Uterus (tissue), 4 donors: ENCODE measurements at places on chromosomes 2 and 18.

- DNase-seq, result no peak
Observed at GRCh38 chr2:229910147-229910831, 11.5 kb downstream of the TRIP12 start.

GRCh38 chr2:233856184-233856583 lies 1.8 kb upstream of the HJURP start:
- no peak for DNase-seq

- DNase-seq, result no peak
Observed at GRCh38 chr18:78595453-78595852, 384.2 kb upstream of the SALL3 start.

- DNase-seq, result no peak
Observed at GRCh38 chr2:172639823-172640222, 83.9 kb downstream of the PDK1 start.

DNA sequence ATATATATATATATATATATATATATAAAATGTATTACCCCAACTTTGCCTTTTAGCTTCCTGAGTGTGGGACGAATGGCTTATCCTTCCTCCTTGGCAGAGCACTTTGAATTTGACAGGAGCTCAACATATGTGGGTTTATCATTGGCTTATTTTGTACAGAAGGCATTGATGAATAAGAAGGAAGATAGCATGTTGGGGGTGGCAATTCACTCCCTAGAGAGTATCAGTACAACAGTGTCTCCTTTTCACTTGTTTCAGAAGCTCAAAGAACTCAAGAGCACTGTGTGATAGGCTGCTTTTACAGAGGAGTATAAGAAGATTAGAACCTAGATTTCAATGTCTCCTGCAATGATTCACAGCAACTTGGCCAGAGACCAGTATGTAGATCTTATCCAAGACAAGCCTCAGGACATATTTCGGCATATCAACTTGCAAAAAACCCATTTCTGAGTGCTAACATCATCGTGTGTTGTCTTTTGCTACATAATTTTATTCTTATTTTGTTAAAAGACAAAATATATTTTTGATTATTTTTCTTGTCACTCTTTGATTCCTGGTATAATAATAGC lies 345.8 kb downstream of the SOCS6 start:
- DNase-seq, result no peak

- DNase-seq, result no peak
Observed at GRCh38 chr2:101327863-101328394, 19.4 kb upstream of the RNF149 start.

DNA sequence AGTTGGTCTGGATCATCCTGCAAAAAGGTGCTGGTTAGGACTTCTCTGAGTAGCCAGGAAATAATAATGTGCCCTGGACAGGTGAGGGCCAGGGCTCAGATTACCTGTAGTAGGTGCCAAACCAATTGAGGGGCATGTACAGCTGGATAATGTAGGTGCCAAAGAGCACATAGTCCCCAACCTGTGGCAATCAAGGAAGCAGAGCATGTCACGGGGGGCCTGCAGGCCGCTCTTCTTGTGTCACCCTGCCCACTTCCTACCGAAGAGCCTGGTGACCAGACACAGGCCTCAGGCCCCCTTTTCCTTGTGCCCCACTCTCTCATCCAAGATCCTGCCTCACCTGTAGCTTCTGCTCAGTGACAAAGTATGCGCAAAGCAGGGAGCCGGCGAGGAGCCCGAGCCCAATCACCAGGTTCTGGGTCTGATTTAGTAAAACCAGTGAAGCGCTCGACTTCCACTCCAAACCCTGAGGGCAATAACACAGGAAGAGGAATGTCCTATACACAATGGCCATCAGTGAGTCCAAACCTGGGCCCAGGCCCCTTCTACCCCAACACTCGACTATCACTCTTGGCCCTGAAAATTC lies 5.2 kb downstream of the ABCB6 start:
- no peak for DNase-seq

- peak; percentile 41 for DNase-seq
Observed at GRCh38 chr2:46540496-46541331, 61.3 kb downstream of the TMEM247 start.

DNA sequence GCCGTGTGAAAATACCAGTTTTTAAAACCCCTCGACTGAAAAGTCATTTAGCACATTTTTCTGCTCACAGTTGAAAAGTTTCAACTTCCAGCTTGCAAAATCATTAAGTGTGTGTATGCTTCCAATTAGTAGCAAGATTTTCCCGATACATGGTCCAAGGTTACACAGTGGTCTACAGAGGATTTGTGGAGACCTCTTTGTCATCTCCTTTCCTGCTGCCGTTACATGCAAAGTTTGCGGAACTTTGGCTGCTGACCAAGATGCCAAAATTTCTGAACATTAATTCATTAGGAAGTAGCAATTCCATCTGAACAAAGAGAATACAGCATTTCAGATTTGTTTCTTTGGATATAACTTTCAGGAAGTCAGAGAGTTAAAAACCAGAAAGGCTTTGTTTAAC lies 474.6 kb downstream of the PLCL1 start:
- DNase-seq, result no peak

GRCh38 chr2:8482432-8482831 lies 199.4 kb upstream of the ID2 start:
- DNase-seq, result no peak

- peak; percentile 74 for DNase-seq
Observed at GRCh38 chr2:32946314-32947075, at the start of gene LTBP1. LTBP1 (plus strand) TSS chr2:32946953; CDS start chr2:32947325, 372 bp downstream.

GRCh38 chr2:169520896-169521295 lies 11.4 kb downstream of the KLHL41 start:
- no peak for DNase-seq

DNA sequence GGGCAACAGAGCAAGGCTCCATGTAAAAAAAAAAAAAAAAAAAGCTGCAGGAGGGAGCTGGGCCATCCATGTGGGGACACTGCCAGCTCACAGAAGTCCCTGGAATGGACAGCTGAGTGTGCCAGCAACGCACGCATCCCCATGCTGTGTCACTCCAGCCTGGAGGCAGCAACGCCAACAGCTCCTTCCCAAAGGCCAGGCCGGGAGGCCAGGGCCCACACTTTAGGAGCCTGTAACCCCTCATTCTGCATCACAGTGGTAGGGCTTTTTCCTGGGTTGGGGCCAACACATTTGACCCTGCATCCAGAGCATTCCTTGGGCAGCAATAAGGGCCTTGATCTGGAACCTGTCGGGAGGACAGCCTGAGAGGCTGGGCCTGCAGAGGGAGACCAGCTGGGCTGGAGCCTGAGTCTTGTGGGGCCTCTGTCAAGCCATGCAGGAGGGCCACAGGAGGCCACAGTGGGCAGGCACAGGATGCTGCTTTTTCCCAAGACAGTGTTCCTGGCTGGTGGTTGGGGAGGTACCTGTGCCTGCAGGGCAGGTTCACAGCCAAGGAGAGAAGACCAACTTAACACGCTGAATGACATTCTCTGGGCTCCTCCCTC lies 16.8 kb upstream of the KCNK3 start:
- no peak for DNase-seq

DNA sequence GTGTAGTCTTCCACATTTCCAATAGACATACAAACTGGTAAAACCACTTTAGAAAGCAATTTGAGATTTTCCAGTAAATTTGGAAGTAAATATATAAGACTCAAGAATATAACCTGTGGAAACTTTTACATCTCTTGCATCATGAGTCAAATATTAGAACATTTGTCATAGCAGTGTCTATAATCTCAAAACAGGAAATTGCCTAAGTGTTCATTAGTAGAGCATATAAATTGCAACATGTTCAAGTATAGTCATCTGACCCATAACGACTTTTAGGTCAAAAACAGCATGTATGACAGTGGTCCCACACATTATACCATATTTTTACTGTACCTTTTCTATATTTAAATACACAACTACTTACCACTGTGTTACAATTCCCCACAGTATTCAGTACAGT lies 555.9 kb upstream of the VRK2 start:
- DNase-seq, result no peak

GRCh38 chr2:7972670-7973069 lies 709.2 kb upstream of the ID2 start:
- DNase-seq, result no peak

DNA sequence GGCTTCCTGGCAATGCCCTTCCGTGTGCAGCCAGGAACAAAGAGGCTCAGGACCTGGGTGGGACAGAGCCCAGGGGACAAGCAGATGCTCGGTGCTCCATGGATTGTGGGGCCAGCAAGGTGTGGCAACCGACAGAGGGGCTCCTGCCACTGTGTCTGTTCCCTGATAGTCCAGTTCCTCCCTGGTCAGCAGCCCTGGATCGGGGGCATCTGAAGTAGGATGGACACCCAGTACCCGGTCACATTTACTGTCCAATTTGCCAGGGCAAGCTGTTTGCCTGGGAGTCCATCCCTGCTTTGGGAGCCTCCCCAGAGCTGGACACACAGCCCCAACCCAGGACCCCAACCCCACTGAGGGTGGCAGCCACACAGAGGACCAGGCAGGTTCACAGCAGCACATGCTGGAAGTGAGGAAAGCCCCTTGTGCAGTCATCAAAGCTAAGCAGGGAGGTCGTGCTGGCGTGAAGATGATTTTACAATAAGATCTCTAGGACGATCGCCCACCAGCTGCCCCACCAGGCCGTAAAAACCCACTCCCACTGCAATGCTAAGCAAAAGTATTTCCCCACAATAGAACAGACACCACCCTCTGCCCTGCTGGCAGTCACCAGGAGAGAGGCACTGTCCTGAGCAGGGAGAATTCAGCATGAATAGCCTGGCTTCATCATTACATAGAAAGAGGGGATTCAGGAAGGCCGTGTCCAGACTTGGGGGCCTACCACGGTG lies 141.7 kb downstream of the NDUFA10 start:
- DNase-seq, result no peak

DNA sequence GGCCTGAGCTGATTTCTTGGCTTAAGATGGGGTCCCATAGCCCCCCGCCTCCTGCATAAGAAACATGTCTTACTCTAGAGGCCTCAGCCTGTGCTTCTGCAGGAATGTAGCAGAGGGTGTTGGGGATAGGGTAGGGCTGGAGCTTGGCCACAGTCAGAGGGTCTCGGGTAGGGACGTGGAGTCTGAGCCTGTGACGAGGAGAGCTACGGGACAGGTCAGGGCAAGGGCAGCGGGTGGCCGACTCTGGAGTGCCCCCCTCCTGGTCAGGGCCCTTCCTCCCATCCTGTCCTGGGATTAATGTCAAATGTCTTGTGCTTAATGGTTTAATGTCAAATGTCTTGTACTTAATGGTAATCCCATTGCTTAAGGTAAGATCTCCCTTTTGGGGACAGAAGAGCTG lies 130.4 kb downstream of the GLI2 start:
- no peak for DNase-seq

GRCh38 chr18:2571200-2572170 lies at the start of the genes METTL4 and NDC80:
METTL4 (minus strand) TSS chr18:2571505; CDS start chr18:2567216, 4,289 bp downstream.
NDC80 (plus strand) TSS chr18:2571557; CDS start chr18:2572986, 1,429 bp downstream.
- peak; percentile 81 for DNase-seq

DNA sequence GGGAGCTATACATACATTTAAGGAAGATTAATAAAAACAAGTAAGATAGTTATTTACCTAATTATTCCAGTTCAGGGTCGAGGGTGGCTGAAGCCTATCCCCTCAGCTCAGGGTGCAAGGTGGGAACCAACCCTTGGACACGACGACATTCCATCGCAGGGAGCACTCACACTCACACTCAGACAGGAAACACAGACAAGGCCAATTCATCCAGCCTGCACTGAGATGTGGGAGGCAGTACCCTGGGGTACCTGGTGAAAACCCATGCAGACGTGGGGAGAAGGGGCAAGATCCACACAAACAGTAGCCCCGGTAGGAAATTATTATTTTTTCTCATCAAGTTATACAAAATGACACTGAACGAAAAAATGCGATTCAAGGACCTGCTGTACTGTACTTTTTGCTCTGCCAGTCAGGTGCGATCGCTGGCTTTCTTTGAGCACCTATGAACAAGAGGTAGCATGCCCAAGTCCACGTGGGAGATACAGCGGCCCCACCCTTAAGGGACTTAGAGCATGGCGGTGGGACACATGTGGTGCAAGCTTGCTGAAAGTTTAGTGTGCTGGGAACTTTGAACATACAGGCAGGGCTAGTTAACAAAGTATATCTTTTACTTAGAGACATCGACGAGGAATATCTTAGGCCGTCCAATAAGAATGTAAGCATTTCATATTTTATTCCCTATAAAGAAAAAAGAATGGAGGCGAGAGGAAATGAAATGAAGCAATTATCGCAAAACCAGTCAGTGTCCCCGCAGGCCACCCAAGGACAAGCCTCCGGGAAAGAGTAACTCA lies 624 bp downstream of the METTL8 start:
- no peak for DNase-seq

GRCh38 chr18:62663731-62664336 lies 51.5 kb upstream of the PHLPP1 start:
- no peak for DNase-seq

- no peak for DNase-seq
Observed at GRCh38 chr2:10947005-10947440, 35.3 kb downstream of the KCNF1 start.

DNA sequence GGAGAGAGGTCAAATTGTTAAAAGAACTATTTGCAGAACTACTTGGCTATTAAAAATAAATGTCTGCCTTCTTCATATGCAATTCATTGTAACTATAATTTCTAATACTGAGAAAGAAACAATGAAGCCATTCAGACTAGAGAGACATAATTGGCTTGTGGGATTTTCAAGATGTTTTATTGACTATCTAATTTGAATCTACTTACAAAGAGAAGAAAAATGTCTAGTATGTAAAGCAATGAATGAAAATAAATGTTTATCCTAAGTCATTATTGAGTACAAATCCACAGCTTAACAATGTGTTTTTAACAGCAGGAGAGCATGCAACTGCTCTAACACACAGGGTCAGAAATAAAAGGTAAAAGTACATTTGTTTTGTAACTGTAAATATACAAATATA lies 19.2 kb downstream of the RMP24 start:
- DNase-seq, result no peak

DNA sequence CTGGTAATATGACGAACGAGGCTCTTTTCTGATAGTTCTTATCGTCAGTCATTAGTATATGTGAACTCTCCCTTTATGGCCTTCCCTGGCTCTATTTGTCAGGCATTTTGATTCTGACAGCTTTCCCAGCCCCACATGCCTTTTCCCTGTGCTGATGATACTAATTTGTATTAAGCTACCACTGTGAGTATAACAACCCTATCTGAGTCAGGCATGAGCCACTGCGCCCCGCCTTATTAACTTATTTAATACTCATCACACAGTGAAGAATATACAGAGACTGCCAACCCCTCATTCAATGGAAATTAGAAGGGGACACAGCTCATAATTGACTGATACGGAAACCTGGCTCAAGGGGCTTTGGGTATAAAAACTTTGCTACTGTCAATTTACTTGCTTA lies 140.0 kb downstream of the NETO1 start:
- DNase-seq, result no peak

DNA sequence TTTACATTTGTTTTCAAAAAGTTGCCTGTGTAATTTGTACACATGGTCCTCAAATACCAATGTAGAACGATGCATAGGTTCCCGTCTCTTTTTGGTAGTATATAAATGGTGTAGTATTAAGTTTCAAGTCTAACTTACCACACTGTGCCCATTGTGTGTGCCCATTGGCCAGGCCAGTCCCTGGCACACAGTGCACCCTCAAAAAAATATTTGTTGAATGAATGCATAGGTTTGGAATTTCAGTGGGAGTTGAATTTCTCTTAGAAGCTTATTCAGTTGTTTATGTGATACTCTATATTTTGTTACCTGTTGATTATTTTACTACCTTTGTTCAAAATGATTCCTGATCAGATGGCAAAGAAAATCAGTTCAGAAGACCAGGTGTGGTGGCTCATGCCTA lies 30.1 kb downstream of the IDH1 start:
- no peak for DNase-seq

GRCh38 chr2:160989778-160990177 lies 170.4 kb upstream of the TANK start:
- no peak for DNase-seq
